ENCODE measurements at places on chromosomes 7 and 10. TPM values are rescaled to one million over a fixed set of nuclear protein-coding genes. Genes with fewer than 3 reads are reported as not detected.

Gene AS3MT
- total RNA-seq: 1.1 TPM

Gene VGF
- 0.14 TPM for total RNA-seq

Gene HTR5A
- not detected for total RNA-seq

Gene HPS6
- 23.8 TPM for total RNA-seq

Gene ANKRD2
- total RNA-seq: 0.23 TPM

Gene CDH23
- total RNA-seq: 3.7 TPM

Gene ZNF680
- total RNA-seq: 23.7 TPM

Gene GAD2
- not detected for total RNA-seq

Gene SLC39A12
- not detected for total RNA-seq

Gene STEAP1
- total RNA-seq: not detected

- H3K36me3 ChIP-seq: peaks cover 6% of the 10 kb centered on the region
- H3K27me3 ChIP-seq: no peaks in the 10 kb centered on the region
- no peak overlapping the region for H3K4me3 ChIP-seq
- H3K27ac ChIP-seq: no peak overlapping the region
- peaks cover 10% of the 10 kb centered on the region for H3K4me1 ChIP-seq
- no peak for DNase-seq
Measured at GRCh38 chr7:7843972-7844371, 124.6 kb upstream of the GLCCI1 start.

GRCh38 chr10:43013065-43013464, 63.8 kb upstream of the RET start:
- H3K27me3 ChIP-seq: peaks cover 4% of the 10 kb centered on the region
- no peak overlapping the region for H3K27ac ChIP-seq
- H3K36me3 ChIP-seq: no peaks in the 10 kb centered on the region
- DNase-seq: no peak
- H3K4me3 ChIP-seq: no peak overlapping the region
- H3K4me1 ChIP-seq: peaks cover 3% of the 10 kb centered on the region

GRCh38 chr10:100631192-100631591, 95.4 kb downstream of the HIF1AN start:
- H3K4me1 ChIP-seq: no peaks in the 10 kb centered on the region
- H3K27ac ChIP-seq: no peak overlapping the region
- peaks cover 35% of the 10 kb centered on the region for H3K27me3 ChIP-seq
- DNase-seq: no peak

- DNase-seq: no peak
- H3K36me3 ChIP-seq: no peaks in the 10 kb centered on the region
- H3K27ac ChIP-seq: no peak overlapping the region
Measured at GRCh38 chr10:133039107-133039802, 48.5 kb upstream of the ADGRA1 start.

DNA sequence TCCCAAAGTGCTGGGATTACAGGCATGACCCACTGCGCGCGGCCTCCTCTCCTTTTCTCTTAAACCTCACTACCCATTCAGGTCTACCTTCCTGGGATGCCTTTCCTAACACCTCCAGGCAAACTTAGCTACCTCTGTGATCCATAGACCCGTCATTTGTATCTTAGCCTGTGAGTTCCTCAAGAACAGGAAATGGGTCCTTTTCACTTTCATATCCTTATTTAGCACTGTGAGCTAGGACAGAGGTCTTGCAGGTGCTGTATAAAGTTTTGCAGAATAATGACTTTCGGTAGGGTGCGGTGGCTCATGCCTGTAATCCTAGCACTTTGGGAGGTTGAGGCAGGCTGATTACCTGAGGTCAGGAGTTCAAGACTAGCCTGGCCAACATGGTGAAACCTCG, 215.7 kb downstream of the RELN start:
- no peaks in the 10 kb centered on the region for H3K27me3 ChIP-seq
- no peaks in the 10 kb centered on the region for H3K4me1 ChIP-seq
- DNase-seq: no peak
- no peak overlapping the region for H3K4me3 ChIP-seq
- no peak overlapping the region for H3K27ac ChIP-seq

DNA sequence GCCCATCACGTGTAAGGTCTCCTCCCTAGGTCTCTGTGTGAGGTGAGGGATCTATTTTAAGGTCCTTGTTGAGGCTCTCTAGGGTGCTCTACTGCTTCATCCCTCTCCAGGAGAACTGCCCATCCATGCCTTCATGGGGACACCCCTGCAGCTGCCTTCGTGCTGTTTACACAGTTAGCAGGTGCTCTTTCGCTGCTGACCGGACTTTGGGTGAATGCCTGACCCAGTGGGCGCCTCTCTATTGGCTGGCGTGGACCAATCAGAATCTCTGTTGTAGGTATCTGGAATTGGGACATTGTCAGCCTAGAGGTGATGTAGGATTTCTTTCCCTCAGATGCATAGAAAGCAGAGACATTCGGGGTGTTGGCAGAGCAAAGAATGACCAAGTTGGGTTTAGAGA, 38.7 kb upstream of the HMX3 start:
- H3K4me1 ChIP-seq: no peaks in the 10 kb centered on the region
- no peak for DNase-seq
- H3K27ac ChIP-seq: no peak overlapping the region
- H3K4me3 ChIP-seq: no peak overlapping the region

- DNase-seq: no peak
- H3K27me3 ChIP-seq: no peaks in the 10 kb centered on the region
- no peak overlapping the region for H3K4me3 ChIP-seq
- no peaks in the 10 kb centered on the region for H3K4me1 ChIP-seq
- H3K36me3 ChIP-seq: no peaks in the 10 kb centered on the region
Measured at GRCh38 chr7:99693427-99694200, 13.8 kb upstream of the CYP3A5 start.

GRCh38 chr10:51700228-51700817, 928 bp upstream of the CSTF2T start:
- H3K27me3 ChIP-seq: no peaks in the 10 kb centered on the region
- peak overlapping the region; percentile 100 for H3K27ac ChIP-seq
- no peak for DNase-seq
- H3K36me3 ChIP-seq: peaks cover 36% of the 10 kb centered on the region
- peak overlapping the region; percentile 98 for H3K4me3 ChIP-seq
- peaks cover 29% of the 10 kb centered on the region for H3K4me1 ChIP-seq

GRCh38 chr10:82213784-82214183, 338.8 kb downstream of the NRG3 start:
- H3K27ac ChIP-seq: no peak overlapping the region
- no peak overlapping the region for H3K4me3 ChIP-seq
- H3K4me1 ChIP-seq: no peaks in the 10 kb centered on the region

Measured in activated naive CD8-positive, alpha-beta T cell treated with anti-CD3 and anti-CD28 coated beads, Interleukin-2, amount 10 ng/mL, durations not matched to agents 7 days and 5 days (primary cell).